Sigmoid colon (tissue), 7 donors: ENCODE measurements at places on chromosomes 7 and 10. TPM values are rescaled to one million over a fixed set of nuclear protein-coding genes. Genes with fewer than 3 reads are reported as not detected.

- no peaks in the 10 kb centered on the region for H3K27me3 ChIP-seq
- no peaks in the 10 kb centered on the region for H3K36me3 ChIP-seq
- peak overlapping the region; percentile 76 for H3K4me3 ChIP-seq
- H3K4me1 ChIP-seq, result peaks cover 36% of the 10 kb centered on the region
These were observed 567 bp upstream of the CDCA7L start for GRCh38 chr7:21946222-21946709.

DNA sequence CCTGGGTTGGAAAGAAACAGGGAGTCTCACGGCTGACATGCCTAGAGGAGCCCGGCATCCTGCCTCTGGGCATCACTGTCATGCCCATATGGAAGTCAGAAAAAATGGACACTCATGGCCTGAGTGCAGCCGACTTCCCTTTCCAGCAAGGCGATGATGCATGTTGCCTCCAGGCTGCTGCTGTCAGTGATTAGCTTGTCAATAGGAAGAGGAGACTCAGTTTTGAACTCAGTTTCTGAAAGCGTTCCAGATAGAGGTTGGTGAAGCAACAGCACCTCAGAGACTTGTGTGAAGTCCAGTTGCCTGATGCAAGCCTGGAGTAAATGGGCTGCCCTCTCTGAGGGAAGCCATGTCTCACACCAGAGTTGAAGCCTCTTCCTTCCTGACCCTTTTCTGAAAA, 148.4 kb downstream of the TPST1 start:
- no peak overlapping the region for H3K27ac ChIP-seq
- H3K4me1 ChIP-seq, result no peaks in the 10 kb centered on the region
- H3K27me3 ChIP-seq, result no peaks in the 10 kb centered on the region
- H3K36me3 ChIP-seq, result no peaks in the 10 kb centered on the region
- no peak overlapping the region for H3K4me3 ChIP-seq
- no peak for DNase-seq

DNA sequence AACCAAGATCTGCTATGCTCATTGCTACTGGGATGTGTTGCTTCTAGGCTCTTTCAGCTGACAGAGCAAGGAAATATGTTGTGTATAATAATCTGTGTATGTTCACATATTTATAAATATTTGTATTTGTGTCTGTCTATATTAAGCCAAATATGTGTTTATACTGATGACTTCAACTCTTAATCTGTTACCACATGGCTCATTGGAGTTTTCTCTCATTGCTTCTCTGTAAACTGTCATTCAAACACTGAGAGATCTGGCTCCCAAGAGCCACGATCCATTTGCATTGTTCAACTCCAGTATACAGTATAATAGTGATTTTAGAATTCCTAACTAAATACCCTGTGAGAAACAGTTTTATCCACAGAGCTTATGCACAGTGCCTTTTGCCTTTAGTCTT, 35.3 kb downstream of the BICC1 start:
- no peaks in the 10 kb centered on the region for H3K27me3 ChIP-seq
- H3K36me3 ChIP-seq, result no peaks in the 10 kb centered on the region
- H3K4me3 ChIP-seq, result no peak overlapping the region
- no peak overlapping the region for H3K27ac ChIP-seq

- no peaks in the 10 kb centered on the region for H3K27me3 ChIP-seq
- H3K36me3 ChIP-seq, result no peaks in the 10 kb centered on the region
- DNase-seq, result peak; percentile 68
- H3K27ac ChIP-seq, result peak overlapping the region; percentile 23
These were observed 35.3 kb upstream of the HIBADH start for GRCh38 chr7:27697861-27698430.

DNA sequence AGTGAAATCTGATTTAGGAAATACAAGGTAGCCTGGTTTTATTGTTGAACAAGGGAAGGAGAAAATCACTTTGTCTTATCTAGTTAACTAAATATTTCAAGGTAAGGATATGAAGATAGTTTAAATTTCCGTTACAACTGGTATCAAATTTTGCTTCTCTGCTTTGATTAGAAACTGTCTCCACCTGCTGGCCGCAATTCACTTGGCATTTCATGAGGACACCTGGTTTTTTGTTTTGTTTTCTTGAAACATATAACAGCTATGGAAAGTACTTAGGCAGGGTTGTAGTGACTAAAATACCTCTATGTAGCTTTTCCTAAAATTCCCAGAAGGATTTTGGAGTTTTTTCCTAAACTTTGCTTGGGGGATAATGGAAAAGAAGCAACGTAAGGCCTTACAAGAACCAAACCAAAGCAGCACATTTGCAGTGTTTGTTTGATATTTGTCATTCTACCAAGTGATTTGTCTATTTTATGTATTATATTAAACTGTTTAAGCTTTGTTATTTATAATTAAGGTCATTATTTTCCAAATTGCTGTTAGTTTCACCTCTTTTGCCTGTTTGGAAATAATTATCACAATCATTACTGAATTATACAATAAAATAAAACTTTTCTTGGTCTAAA, 73.6 kb downstream of the AHCYL2 start:
- H3K27ac ChIP-seq, result no peak overlapping the region
- H3K36me3 ChIP-seq, result no peaks in the 10 kb centered on the region
- DNase-seq, result no peak

Gene DRGX
- total RNA-seq, result not detected

- no peaks in the 10 kb centered on the region for H3K27me3 ChIP-seq
- DNase-seq, result no peak
- H3K4me3 ChIP-seq, result no peak overlapping the region
- H3K4me1 ChIP-seq, result peaks cover 34% of the 10 kb centered on the region
- no peaks in the 10 kb centered on the region for H3K36me3 ChIP-seq
These were observed 497.4 kb upstream of the PODXL start for GRCh38 chr7:132053871-132054270.
